Activated naive CD4-positive, alpha-beta T cell (primary cell): ENCODE measurements at places on chromosomes 7 and 10.

GRCh38 chr10:12357525-12358151 lies 8.3 kb downstream of the CAMK1D start:
- DNase-seq = no peak

- DNase-seq = no peak
Observed at GRCh38 chr10:1152386-1153250, 96.4 kb downstream of the WDR37 start.

DNA sequence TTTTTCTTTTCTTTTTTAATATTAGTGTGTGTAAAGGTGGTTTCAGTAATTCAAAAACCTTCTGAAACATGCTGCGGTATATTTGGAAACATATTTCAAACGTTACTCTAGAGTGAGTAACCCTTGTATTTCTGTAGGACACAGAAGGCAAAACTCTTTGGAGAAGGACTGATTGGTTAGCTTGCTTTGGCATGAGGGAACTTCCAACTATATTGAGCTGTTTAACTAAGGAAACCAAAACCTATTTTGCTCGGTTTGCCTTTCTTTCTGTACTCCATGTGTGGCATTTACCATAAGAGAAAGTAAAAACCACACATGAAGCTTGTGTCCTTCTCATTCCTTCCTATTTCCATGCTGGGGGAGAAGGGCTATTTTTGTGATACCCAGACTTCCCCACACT lies 149.8 kb downstream of the DYNC1I1 start:
- DNase-seq = no peak

- DNase-seq = no peak
Observed at GRCh38 chr10:127034034-127034633, 128.9 kb downstream of the DOCK1 start.

DNA sequence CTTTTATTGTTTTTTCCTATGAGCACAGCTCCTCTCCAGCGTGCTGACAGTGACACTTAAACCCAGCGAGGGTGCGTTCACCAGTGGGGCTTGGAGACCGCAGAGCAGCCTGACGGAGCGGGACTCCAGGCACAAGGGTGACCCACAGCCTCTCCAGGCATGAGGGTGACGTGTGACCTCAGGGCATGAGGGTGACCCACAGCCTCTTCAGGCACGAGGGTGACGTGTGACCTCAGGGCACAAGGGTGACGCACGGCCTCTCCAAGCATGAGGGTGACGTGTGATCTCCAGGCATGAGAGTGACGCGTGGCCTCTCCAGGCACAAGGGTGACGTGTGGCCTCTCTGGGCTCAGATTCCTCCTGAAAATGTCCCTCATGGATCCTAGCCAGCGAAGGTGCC lies 164.3 kb upstream of the TCERG1L start:
- DNase-seq = no peak

DNA sequence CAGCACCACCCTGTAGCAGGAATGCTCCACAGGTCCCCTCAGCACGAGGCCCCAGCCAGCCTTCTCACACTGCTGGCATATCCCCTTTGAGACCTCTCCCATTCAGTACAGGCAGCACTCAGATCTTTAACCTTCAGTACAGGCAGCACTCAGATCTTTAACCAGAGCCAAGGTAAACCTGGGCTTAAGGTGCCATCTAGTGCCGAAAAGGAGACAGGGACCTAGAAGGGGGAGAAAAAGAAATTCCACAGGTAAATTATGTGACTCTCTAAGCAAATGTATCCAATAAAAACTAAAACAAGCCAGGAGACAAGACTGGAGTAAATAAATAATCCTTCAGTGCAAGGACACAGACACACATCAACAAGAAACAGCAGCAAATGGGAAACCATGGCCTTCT lies 358.6 kb downstream of the PTPRN2 start:
- no peak for DNase-seq

DNA sequence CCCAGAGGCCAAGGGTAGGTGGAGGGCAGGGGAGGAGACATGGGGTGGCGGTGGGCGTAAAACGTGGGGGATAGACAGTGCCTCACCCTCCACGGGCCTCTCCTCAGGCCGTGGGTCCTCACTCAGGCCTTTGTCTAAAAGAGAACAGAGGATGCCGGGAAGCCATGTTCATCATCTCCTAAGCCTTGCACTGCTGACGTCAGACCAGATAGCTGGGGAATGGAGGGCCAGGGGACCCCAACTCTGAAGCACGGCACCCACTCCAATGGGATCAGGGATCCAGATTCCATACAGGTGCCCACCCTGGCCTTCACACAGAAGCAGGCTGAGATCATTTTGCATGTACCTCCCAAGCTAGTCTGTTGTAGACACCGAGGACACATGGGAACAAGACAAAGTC lies 83.4 kb upstream of the TMEM248 start:
- no peak for DNase-seq

- no peak for DNase-seq
Observed at GRCh38 chr7:88546808-88547207, 212.7 kb upstream of the ZNF804B start.

DNA sequence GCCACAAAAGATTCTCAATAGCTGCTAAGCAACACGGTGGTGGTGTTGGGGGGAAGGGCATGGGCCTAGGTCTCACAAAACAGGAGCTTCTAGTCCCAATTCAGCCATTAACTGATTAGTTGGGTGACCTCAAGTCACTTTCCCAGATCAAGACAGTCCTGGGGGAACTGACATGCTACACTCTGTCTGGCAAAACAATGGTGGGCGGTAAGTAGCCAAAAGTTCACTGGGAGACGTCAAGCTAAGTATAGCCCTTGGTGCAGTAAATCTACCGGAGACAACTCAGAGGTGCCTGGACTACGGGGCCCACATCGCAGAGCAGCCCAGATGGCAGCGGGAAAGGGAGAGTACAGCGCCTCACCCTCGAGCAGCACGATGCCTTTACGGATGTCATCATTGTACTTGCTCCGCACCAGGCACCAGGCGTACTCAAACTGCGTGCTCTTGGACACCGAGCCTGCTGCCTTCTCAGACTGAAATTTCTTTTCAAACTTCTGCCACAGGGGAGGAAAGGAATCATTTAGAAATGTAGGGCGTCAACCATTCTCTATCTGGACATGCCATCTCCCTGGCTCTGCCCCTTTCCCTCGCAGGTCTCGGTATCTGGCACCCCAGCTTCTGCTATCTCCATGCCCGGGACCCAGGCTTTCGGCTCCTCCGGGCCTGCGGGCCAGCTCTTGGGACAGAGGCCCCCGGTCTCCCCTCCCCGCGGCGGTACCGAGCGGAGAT lies 1.1 kb downstream of the FIS1 start:
- no peak for DNase-seq

DNA sequence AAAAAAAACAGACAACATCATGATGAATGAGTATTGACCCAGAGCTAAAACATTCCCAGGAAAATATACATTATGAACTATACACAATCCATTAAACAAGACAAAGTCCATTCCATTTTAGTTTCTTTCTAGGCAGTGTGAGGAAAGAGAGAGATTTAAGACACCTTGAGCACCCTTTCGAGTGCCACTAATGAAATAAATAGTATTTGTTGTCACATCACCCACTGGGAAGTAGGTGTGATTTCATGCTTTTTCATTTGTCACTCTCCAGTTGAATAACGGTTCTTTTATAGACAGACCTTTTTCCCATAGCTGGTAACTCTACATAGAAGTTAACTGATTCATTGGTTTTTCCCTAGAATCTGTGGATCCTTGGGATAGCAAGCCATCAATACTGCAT lies 29.9 kb upstream of the SEMA3A start:
- no peak for DNase-seq

- no peak for DNase-seq
Observed at GRCh38 chr10:91536733-91537132, 96.1 kb downstream of the PPP1R3C start.

GRCh38 chr7:150820578-150821198 lies 20.1 kb downstream of the TMEM176A start:
- no peak for DNase-seq

- no peak for DNase-seq
Observed at GRCh38 chr10:117444497-117445040, 69.3 kb upstream of the PDZD8 start.

DNA sequence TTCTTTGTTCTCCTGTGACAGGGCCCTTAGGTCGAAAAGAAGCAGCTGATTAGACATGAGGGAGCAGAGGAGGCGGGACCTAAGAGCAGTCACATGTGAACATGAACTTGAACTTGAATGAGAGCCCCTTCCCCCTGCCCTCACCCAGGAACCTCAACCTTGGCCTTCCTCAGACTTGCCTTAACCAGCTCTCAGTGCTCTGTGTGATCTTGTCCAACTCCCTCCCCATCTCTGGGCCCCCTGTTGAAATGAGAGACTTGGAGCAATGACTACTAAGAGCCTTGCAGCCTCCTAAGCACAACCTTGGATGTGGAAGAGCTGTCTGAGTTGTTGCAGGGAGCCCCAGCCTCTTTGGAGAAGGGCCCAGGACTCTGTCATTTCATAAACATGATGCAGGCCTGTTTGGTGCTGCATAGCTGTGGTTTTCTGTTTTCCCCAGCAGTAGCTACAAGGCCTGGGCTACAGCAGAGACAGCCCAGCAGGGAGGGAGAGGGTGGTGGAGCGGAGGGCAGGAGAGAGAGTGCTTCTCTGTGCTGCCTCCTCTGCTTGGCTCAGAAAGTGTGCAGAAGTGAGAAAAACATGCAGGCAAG lies 123.9 kb upstream of the ZMIZ1 start:
- DNase-seq = no peak

- no peak for DNase-seq
Observed at GRCh38 chr10:82890573-82890972, 1015.6 kb downstream of the NRG3 start.

GRCh38 chr7:66758950-66759628 lies 18.6 kb downstream of the RABGEF1 start:
- DNase-seq = no peak

- peak; percentile 31 for DNase-seq
Observed at GRCh38 chr10:124611738-124612137, 132.4 kb downstream of the FAM53B start.

DNA sequence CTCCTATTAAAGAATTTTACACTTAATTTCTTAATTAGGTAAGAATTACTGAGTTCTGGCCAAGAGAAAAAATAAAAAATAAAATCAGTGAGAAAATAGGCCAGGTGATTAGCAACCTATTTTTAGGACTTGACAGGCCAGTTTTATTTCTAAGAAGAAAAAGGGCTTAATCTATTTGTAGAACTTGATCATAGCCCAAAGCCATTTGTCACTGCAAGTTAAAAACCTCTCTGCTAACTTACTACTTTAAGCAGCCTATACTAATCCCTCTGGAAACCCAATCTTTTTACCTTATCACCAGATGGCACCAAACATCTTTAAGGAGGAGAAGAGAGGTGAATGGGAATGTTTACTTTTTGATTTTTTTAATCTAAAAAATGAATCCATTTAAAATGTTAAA lies 222.1 kb upstream of the RHOBTB1 start:
- no peak for DNase-seq

- DNase-seq = no peak
Observed at GRCh38 chr10:95248989-95249388, 41.8 kb downstream of the PDLIM1 start.

DNA sequence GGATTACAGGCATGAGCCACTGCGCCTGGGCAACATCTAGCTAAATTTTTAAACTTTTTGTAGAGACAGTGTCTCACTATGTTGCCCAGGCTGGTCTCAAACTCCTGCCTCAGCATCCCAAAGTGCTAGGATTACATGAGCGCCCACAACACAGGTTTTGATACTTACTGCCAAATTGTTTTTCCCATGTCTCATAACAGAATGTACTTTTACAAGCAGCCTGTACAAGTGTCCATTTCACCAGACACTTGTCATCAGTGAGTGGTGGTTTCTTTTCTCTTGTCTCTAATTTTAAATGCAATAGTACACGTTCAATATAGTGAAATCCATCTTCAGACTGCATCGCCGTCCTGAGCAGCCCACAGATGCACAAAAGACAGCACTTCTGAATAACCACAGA lies 116.4 kb upstream of the LYZL2 start:
- DNase-seq = no peak

DNA sequence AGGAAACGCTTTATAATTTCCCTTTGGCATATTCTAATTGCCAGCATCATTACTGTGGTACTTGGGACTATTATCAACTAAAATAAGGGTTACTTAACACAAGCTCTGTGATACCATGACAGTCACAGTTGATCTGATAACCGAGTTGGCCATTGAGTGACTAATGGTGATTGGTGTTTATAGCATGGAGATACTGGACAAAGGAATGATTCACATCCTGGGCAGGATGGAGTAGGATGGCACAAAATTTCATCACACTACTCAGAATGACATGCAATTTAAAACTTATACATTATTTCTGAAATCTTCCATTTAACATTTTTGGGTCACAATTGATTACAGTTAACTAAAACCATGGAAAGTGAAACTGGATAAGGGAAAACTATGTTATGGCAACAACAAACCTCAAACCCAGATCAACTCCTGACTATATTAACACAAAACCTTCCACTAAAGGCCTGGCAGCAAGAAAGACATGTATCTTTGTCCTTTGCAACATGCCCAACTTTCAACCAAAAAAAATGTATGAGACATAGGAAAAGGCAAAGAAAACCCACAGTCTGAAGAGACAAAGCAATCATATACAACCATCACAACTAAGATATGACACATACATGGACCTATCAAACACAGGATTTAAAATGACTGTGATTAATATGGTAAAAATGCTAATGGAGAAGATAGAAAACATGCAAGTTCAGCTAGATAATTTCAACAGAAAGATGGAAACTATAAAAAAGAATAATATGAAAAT lies 208.5 kb upstream of the NRP1 start:
- DNase-seq = no peak

GRCh38 chr10:77834943-77835668 lies 91.4 kb downstream of the DLG5 start:
- DNase-seq = no peak

DNA sequence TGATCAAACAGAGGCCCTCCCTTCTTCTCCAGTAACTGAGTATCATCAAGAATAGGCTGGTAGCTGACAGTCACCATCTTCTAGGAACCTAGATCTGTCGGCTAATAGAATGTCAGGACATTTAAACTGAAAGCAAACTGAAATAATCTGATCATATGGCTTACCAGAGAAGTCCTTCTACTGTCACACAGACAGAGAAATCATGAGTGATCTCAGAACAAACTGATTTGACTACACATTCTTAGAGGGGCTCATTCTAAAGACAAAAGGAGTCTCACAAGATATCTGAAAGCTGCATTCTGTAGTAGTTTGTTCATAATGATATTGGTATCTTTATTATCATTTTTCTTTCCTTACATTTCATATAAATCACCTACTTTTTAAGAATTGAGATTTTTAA lies 130.9 kb upstream of the ADCY1 start:
- DNase-seq = no peak
